ENCODE measurements at places on chromosomes 12 and 14.
A peak's percentile ranks its signal among the peaks of the same experiment; 100 is the strongest.

DNA sequence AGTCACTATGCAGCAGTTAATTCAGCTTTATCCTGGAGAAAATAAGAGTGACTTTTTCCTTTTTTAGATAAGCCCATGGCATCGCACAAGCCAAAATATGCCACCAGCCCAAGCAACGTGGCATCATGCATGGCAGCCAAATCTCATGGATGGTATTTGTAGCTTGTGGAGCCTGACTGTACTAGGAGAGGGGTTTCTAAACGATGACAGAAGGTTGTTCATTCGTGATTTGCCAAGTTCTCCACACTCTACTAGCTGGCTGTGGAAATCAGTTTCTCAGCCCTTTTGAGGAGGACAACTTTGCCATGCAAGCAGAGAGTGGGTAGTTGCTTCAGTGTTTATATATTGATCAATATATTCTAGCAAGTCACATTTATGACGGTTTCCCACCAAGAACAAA is 41.4 kb upstream of the ATXN2 start:
- no peak for DNase-seq

GRCh38 chr12:66538970-66539369 is 139.9 kb downstream of the GRIP1 start:
- no peak for DNase-seq

- no peak for DNase-seq
These were observed 67.3 kb upstream of the FUT8 start for GRCh38 chr14:65345266-65345665.

DNA sequence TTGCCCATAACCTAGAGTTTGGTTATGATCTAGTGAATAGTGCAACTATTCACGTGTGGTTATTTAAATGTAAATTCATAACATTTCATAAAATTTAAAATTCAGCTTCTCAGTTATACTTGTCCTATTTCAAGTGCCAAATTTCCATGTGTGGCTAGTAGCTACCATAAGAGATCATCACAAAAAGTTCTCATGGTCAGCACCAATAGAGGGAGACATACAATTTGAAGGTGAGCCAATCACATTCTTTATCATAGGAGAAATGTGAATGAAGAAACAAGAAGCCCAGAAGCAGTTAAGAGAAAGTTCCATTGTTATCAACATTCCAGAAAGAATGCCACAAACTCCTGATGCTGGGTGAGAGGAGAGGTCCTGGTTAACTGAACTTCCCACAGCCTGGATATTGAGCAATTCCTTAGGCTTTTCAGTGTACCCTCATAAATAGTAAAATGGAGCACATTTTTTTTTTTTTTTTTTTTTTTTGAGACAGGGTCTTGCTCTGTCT is 892.9 kb upstream of the USP15 start:
- DNase-seq, result no peak

DNA sequence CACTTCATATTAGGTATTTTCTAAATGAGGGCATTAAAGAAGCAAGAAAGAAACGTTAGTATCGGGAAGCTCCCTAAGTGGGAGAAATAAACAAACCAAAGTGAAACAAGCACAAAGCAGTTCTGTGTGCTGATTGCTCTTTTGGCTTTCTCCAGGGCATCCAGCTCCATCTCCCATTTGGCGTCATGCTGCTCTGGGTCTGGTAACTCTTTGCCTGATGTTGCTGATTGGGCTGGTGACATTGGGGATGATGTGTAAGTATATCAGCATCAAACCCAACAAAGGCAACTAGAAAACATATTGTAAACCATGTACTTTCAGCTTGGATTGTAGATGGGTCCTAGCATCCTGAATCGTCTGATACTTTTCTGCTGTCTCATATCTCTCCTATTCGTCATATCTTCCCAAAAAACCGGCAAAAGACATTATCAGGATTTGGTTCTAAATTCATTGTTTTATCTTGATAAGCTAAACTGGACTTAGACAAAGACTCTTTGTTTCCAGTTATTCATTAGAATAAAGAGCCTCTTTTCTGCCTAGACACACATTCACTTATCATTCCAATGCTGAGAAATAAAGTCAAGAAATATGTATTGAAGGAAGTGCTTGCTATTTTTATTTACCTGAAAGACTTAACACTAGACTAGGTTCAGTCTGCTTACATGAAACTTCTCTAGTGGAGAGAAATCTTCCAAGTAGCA is 2.4 kb downstream of the CLEC12B start:
- DNase-seq, result no peak

GRCh38 chr14:73259837-73260236 is 22.5 kb downstream of the PAPLN start:
- no peak for DNase-seq

DNA sequence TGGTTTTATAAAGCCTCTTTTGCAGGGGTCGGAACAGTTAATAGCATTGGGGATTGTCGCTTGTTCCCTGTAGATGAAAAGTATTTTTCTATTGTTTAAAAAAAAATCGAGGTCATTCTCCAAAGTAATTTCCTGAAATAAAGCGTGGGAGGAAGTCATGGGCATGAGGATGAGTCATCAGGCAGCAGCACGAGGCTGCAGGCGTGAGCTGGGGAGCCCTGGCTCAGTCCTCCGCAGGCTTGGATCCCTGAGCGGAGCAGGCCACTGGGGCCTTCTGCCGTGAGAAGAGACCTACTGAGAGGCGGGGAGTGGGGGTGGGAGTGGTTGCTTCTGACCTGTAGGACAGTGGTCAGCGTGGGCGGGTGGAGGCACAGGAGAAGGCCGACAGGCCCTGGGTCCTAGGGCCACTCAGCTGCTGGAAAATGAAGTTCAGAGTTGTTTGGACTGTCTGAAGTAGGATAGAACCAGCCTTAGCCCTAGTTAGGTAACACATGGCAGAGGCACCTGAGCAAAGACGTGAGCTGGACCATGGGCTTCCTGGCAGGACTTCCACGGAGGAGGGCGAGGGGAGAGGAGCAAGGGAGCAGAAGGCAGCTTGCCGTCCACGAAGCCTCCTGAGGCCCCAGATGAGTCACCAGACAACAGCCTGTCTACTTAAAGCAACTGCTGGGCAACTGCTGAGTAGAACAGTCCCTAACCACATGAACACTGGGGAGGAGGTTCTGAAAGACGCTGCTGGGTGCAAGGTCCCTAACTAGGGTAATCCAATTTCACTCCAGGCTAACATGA is 21.1 kb upstream of the LGALS3 start:
- DNase-seq, result no peak

- DNase-seq, result no peak
These were observed 81.9 kb upstream of the PELI2 start for GRCh38 chr14:56036353-56036752.

DNA sequence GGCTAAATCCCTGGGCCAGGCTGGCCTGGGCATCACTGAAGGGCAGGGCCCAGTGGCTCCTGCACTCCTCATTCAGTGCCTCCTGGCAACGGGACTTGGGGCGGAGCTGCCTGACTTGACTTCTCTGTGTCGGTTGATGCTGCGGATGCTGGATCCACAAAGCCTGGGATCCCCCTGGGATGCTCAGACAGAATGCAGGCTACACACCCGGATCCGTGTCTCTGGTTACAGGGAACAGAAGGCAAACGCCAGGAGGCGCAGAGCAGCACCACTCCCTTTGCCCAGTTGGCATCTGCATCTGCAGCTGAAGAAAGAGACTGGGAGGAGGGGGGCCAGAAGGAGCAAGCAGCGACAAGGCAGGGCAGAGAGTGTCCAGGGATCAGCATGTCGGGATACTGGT is 154.5 kb upstream of the FKBP4 start:
- DNase-seq, result no peak

- peak; percentile 74 for DNase-seq
These were observed 282.1 kb downstream of the TMTC2 start for GRCh38 chr12:82968631-82969367.

DNA sequence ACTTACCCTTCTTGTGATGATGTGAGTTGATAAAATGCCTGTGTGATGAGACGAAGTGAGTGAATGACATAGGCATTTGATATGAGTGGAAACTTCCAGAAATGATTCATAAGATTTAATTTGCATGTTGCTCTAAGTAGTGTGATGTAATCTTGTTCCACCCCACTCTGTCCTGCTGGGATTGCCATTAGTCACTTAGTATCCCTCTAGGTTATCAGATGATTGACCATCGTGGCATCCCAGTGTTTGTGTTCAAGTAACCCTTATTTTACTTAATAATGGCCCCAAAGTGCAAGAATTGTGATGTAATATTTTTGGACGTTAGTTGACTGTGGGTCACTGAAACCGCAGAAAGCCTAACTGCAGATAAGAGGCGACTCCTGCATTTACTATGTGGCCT is 214.4 kb upstream of the DIO2 start:
- DNase-seq, result no peak

- DNase-seq, result no peak
These were observed 77.5 kb downstream of the PELI2 start for GRCh38 chr14:56195704-56196103.

- peak; percentile 5 for DNase-seq
These were observed 150.8 kb upstream of the FSCB start for GRCh38 chr14:44657696-44658388.

Measured in NCI-H1930 (cell line).